ENCODE measurements at places on chromosomes 7 and 10.

DNA sequence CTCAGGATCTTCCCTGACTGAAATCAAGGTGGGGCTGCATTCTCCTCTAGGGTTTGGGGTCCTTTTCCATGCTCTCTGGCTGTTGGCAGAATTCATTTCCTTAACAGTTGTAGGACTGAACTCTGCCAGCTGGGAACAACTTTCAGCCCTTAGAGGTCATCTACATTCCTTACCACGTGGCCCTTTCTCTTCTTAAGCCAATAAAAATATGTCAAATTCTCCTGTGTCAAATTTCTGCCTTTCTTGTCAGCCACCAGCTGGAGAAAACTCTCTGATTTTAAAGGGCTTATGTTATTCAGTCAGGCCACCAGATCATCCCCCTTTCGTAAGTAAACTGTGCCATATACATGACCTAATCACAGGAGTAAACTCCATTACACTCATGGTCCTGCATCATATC, 95.3 kb upstream of the IL6 start:
- no peak for DNase-seq

DNA sequence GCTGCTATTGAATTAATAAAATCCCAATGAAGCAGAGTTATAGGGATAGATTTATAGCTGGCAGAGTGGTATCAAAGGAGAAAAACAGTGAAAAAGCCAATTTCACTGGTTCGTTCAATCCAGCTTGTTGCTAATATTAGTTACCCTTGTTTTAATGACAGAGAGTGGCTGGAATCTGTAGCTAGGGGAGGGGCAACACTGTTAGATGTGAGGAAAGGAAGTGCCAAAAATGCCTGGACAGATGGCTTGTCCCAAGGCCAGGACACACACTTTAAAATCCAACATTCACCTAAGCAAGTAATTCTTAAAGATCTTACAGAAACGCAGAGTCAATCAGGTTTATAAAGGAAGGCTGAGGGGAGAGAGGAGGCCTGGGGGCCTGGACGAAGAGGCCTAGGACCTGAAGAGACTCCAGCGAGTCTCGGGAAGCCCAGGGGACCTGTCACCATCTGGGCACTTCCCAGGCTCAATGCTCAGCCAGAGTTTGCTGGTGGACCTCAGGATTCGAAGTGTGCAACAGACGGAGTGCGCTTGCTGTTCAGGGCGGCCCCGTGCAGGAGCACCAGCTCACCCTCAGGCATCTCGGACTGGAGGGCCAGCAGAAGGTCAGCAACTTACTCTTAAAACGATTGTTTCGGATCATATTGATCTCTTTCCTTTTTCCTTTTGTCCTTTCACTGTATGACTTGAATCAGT, 36.7 kb downstream of the TMEM248 start:
- no peak for DNase-seq

- DNase-seq = no peak
These were observed 900.6 kb downstream of the KCNMA1 start for GRCh38 chr10:76736815-76737618.

- DNase-seq = no peak
These were observed 32.1 kb downstream of the EN2 start for GRCh38 chr7:155489862-155490696.

- no peak for DNase-seq
These were observed 254.8 kb upstream of the ZNF32 start for GRCh38 chr10:43903451-43903850.

DNA sequence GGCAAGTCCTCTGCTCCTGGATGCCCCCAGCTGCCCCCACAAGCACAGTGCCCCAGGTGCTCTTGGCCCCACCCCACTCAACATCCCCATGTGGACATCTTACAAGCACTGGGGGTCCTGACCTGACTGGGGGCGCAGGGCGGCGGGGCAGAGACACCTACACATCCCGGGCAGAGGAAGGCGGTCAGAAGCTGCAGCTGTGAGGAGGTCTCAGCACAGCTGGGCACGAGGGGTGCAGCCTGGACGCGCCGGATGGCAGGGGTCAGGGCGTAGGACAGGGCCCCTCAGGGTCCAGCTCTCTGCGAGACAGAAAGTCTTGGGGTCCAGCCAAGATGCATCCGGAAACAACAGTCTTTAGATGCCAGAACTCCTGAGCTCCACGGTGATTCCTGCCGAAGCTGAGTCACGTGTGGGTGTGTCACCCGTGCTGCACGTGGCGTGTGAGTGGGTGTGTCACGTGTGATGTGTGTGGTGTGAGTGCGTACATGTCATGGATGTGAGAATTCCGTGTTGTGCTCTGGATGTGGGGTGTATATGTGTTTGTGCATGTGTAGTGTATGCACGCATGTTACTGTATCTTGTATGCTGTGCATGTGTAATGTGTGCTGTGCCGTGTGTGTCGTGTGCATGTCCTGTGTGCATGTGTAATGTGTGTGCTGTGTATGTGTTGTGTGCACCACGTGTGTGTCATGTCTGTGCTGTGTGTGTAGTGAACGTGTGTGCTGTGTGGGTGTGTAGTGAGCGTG, 5.1 kb downstream of the VENTX start:
- DNase-seq = no peak

- DNase-seq = no peak
These were observed 12.2 kb upstream of the RADIL start for GRCh38 chr7:4895766-4896165.

- DNase-seq = no peak
These were observed 229.3 kb upstream of the PRSS58 start for GRCh38 chr7:142487124-142487523.

GRCh38 chr10:27783660-27784059, 38.0 kb upstream of the MKX start:
- DNase-seq = no peak

DNA sequence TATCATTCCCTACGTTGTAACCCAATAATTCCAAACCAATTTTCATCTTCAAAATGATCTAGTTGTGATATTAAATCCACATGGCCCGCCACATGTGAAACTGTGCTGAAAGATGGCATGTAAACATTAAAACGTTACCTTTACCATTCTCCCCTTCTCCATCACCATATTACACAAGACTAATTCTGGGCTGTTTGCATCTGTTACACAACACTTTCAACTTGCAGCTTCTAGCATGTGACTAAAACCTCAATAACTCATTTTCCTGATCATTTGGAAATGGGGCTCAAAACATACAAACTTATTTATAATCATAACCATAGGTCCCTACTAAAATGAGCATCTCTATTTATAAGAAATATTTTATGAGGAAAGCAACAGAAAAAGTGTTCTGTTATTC, 4.7 kb downstream of the MTERF1 start:
- DNase-seq = no peak

- no peak for DNase-seq
These were observed 23.6 kb downstream of the PDLIM1 start for GRCh38 chr10:95267251-95267650.

Measured in stimulated activated CD8-positive, alpha-beta memory T cell treated with anti-CD3 and anti-CD28 coated beads, Interleukin-7, amount 100 ng/mL, for 4 hours (primary cell).